WTC11 (cell line): ENCODE measurements at places on chromosomes 13 and 19.

DNA sequence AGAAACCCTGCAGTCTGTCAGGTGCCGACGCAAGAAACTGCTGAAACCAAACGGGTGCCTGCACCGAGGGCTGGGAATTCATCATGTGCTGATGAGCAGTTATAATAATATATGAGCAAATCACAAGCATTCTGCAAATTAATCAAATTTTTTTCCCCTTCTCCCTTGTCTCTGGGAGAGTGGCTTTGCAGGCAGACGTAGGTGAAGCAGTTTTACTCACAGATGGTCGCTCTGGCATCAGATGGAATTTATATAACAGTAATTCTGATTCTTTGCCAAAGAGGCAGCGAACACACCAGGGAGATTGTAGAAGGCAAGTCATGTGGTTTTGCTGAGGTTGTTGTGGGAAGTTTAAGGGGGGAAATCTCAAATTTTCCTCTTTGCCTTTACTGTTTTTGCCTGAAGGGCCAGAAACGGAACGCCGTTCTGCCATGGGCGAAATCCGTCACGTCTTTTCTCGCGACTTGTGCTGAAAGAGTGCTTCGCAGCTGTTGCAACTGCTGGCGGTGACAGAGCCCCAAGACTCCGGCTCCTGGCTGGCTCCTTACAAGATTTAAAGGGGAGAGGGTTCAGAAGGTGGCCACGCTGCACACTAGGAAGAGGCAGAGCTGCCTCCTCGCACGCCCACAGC is 320.1 kb downstream of the ZNF536 start:
- no peak overlapping the region for H3K4me3 ChIP-seq
- peak overlapping the region; percentile 68 for H3K27ac ChIP-seq
- no peaks in the 10 kb centered on the region for H3K36me3 ChIP-seq
- no peaks in the 10 kb centered on the region for H3K27me3 ChIP-seq

DNA sequence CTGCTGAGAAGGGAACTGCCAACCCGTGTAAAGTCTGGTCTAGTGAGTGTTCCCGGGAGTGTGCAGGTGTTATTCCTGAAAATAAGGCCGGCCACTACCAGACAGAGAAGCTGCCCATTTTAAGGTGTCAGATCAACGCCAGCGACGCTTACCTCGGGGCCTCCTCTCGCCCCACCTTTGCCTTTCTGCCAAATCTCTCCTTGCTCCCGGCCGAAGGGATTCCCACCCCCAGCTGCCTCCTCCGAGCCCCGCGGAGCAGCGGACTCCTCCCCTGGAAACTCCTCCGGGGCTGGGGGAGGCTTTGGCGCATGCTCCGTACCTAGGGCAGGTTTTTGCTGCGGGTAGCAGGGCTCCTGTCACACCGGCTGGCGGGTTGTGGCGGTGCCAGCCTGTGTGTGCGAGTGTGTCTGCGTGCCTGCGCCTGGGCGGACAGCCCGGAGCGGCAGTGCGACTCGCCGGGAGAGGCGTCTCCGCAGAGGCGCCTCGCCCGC is at the start of gene HS6ST3:
Gene HS6ST3, plus strand, starts transcription at position 359 of the 491 bp plus-strand sequence.
- peak; percentile 75 for DNase-seq
- peaks cover 61% of the 10 kb centered on the region for H3K27me3 ChIP-seq
- peak within 1 kb of the TSS; percentile 69 for H3K4me3 ChIP-seq
- H3K36me3 ChIP-seq, result no peaks in the 10 kb centered on the region
- peaks cover 35% of the 10 kb centered on the region for H3K4me1 ChIP-seq

DNA sequence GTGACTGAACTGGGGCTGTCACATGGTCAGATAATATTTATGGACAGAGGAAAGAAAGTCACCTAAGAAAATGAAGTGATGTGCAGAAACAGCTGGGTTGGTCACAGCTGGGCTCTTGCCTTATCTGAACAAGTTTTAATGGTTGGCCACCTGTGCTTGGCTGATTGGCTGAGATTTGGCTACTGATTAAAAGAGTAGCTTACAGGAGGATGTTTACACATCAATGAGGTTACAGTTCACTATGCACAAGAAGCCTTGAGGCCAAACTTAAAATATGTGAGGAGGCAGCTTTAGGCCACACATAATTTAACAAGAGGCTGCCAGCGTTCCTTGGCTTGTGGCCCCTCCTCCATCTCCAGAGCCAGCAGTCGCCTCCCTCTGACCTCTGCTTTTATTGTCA is 99.2 kb upstream of the C1QTNF9B start:
- no peak overlapping the region for H3K27ac ChIP-seq
- H3K4me3 ChIP-seq, result no peak overlapping the region
- peaks cover 15% of the 10 kb centered on the region for H3K36me3 ChIP-seq
- DNase-seq, result no peak

GRCh38 chr19:23769691-23770468 is 11.2 kb upstream of the ZNF681 start:
- peak overlapping the region; percentile 53; the same call in 1 of the 2 replicates for H3K27ac ChIP-seq
- no peak for DNase-seq
- H3K27me3 ChIP-seq, result no peaks in the 10 kb centered on the region

GRCh38 chr13:24276306-24276705 is 33.1 kb upstream of the C1QTNF9 start:
- DNase-seq, result no peak
- H3K27ac ChIP-seq, result no peak overlapping the region
- no peak overlapping the region for H3K4me3 ChIP-seq

GRCh38 chr19:51480590-51480989 is 2.3 kb downstream of the CEACAM18 start:
- no peaks in the 10 kb centered on the region for H3K4me1 ChIP-seq
- peak; percentile 68 for DNase-seq
- peaks cover 30% of the 10 kb centered on the region for H3K27me3 ChIP-seq
- H3K4me3 ChIP-seq, result no peak overlapping the region
- H3K36me3 ChIP-seq, result no peaks in the 10 kb centered on the region
- no peak overlapping the region for H3K27ac ChIP-seq

DNA sequence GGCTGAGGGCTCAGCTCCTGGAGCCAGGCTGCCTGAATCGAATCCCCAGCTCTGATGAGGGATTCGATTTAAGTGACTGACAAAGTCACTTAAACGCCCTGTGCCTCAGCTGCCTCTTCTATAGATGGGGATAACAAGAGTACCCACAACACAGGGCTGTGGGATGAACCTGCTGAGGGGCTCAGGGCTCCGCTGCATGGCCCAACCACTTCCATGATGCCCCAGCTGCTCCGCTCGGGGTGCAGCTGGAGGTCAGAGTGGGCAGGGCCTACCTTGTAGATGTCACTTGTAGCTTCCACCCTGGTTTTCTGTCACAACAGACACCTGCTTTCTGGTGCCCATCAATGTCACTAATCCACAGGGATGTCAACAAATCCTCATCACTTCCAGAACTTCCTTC is 39.2 kb downstream of the STK24 start:
- no peaks in the 10 kb centered on the region for H3K36me3 ChIP-seq
- no peaks in the 10 kb centered on the region for H3K27me3 ChIP-seq
- no peak for DNase-seq
- peaks cover 77% of the 10 kb centered on the region for H3K4me1 ChIP-seq
- no peak overlapping the region for H3K27ac ChIP-seq

- no peaks in the 10 kb centered on the region for H3K27me3 ChIP-seq
- H3K36me3 ChIP-seq, result peaks cover 5% of the 10 kb centered on the region
- H3K4me3 ChIP-seq, result no peak overlapping the region
- peak overlapping the region; percentile 20; the same call in 1 of the 2 replicates for H3K27ac ChIP-seq
- H3K4me1 ChIP-seq, result peaks cover 13% of the 10 kb centered on the region
Observed at GRCh38 chr13:39777021-39777420, 121.6 kb downstream of the COG6 start.

DNA sequence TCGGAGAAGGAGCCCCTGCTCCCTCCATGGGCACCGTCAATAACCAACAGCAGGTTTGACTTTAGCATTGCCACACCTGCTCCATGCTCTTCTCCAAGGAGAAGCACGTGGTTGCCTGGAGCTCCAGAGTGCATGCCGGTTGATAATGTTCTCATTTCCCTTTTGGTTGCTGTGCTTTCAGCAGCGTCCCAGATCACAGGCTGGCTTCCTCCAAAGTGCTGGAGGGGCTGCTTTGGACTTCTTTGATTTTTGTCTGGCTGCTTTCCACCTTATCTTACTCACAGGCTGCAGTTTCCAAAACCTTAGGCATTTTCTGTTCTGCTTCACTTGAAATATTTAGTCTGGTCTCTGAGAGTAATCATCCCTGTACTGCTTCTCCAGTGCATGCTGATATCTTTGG is 123.8 kb upstream of the IRS2 start:
- H3K27me3 ChIP-seq, result no peaks in the 10 kb centered on the region; the same call in 1 of the 2 replicates
- no peak overlapping the region for H3K4me3 ChIP-seq
- no peak overlapping the region for H3K27ac ChIP-seq
- H3K36me3 ChIP-seq, result no peaks in the 10 kb centered on the region

- no peak for DNase-seq
- H3K27ac ChIP-seq, result no peak overlapping the region
- H3K36me3 ChIP-seq, result peaks cover 25% of the 10 kb centered on the region
- peaks cover 7% of the 10 kb centered on the region for H3K4me1 ChIP-seq
- H3K27me3 ChIP-seq, result no peaks in the 10 kb centered on the region; the same call in 1 of the 2 replicates
Observed at GRCh38 chr19:55611300-55611982, 6.0 kb downstream of the ZNF865 start.

- H3K36me3 ChIP-seq, result peaks cover 75% of the 10 kb centered on the region
- no peak for DNase-seq
- no peak overlapping the region for H3K4me3 ChIP-seq
- H3K27me3 ChIP-seq, result no peaks in the 10 kb centered on the region
- H3K27ac ChIP-seq, result 0 out of 2 replicates have a peak overlapping the region, but pooled peaks have one; percentile 48
- no peaks in the 10 kb centered on the region for H3K4me1 ChIP-seq
Observed at GRCh38 chr13:113226873-113227450, 17.5 kb downstream of the CUL4A start.

GRCh38 chr19:19460258-19460731 is 54.8 kb downstream of the GATAD2A start:
- no peaks in the 10 kb centered on the region for H3K27me3 ChIP-seq
- peaks cover 5% of the 10 kb centered on the region for H3K36me3 ChIP-seq
- H3K4me1 ChIP-seq, result peaks cover 73% of the 10 kb centered on the region
- H3K4me3 ChIP-seq, result peak overlapping the region; percentile 63; the same call in 1 of the 2 replicates
- peak overlapping the region; percentile 98 for H3K27ac ChIP-seq
- DNase-seq, result no peak
